Activated CD8-positive, alpha-beta T cell treated with anti-CD3 and anti-CD28 coated beads for 36 hours (primary cell): ENCODE measurements at places on chromosomes 12 and 14.

- DNase-seq = no peak
- no peak overlapping the region for H3K27ac ChIP-seq
- peaks cover 1% of the 10 kb centered on the region for H3K27me3 ChIP-seq
- no peaks in the 10 kb centered on the region for H3K36me3 ChIP-seq
These were observed 1475.8 kb upstream of the TMEM132C start for GRCh38 chr12:126791122-126791521.

- DNase-seq = no peak
- peaks cover 2% of the 10 kb centered on the region for H3K4me1 ChIP-seq
- H3K27ac ChIP-seq = no peak overlapping the region
These were observed 106.4 kb downstream of the VRK1 start for GRCh38 chr14:96903444-96904023.

DNA sequence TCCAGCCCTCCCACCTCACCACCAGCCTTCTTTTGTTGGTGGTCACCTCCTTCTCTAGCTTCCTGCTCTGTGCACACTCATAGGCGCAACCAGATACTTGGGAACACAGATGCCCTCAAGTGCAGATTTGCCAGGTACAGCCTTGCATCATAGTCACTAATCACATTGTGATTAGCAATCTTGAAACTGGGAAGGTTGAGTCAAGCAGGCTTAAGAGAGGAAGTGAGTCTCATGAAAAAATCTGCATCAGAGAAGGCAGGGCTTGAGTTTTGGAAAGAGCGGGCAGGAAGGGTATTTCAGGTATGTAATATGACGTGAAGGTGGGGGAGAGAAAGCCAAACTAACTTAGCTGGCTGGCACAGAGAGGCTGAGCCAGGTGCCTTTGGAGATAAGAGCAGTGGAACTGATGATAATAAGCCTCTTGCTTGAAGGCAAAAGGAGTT is 2.7 kb upstream of the RABGGTA start:
- peak overlapping the region; percentile 36 for H3K4me3 ChIP-seq
- peaks cover 18% of the 10 kb centered on the region for H3K36me3 ChIP-seq
- peaks cover 64% of the 10 kb centered on the region for H3K4me1 ChIP-seq
- peak overlapping the region; percentile 89 for H3K27ac ChIP-seq
- no peaks in the 10 kb centered on the region for H3K27me3 ChIP-seq

DNA sequence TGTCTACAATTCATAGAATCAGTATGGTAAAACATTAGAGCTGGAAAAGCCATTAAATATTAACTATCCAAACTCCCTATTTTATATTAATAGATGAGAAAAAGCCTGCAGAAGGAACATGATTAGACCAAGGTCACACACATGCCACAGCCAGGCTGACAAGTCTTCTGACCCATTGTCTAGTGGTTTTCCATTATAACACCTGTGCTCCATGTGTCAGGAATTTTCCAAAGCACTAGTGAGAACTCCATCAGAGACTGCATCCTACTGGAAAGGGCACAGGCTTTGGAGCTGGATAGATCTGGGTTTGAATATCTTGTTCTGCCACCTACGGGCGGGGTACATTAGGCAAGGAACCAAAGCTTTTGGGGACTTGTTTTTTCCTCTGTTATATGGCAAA is 325.5 kb downstream of the RAD51B start:
- H3K4me3 ChIP-seq = no peak overlapping the region
- H3K27me3 ChIP-seq = no peaks in the 10 kb centered on the region
- no peak overlapping the region for H3K27ac ChIP-seq
- DNase-seq = no peak
- H3K36me3 ChIP-seq = peaks cover 7% of the 10 kb centered on the region

- no peak overlapping the region for H3K4me3 ChIP-seq
- H3K27ac ChIP-seq = no peak overlapping the region
- no peaks in the 10 kb centered on the region for H3K36me3 ChIP-seq
- no peaks in the 10 kb centered on the region for H3K4me1 ChIP-seq
- peaks cover 7% of the 10 kb centered on the region for H3K27me3 ChIP-seq
- DNase-seq = no peak
These were observed 290.8 kb downstream of the APAF1 start for GRCh38 chr12:98935847-98936246.

GRCh38 chr12:10779103-10779502 is 23.3 kb downstream of the TAS2R7 start:
- H3K27ac ChIP-seq = no peak overlapping the region
- H3K36me3 ChIP-seq = no peaks in the 10 kb centered on the region
- peaks cover 10% of the 10 kb centered on the region for H3K27me3 ChIP-seq
- no peak for DNase-seq

- DNase-seq = no peak
- peak overlapping the region; percentile 92 for H3K27ac ChIP-seq
- no peaks in the 10 kb centered on the region for H3K27me3 ChIP-seq
- no peak overlapping the region for H3K4me3 ChIP-seq
- peaks cover 33% of the 10 kb centered on the region for H3K36me3 ChIP-seq
These were observed 24.0 kb downstream of the CLECL1 start for GRCh38 chr12:9708853-9709252.

GRCh38 chr14:102571478-102572042 is 20.9 kb upstream of the RCOR1 start:
- no peak overlapping the region for H3K27ac ChIP-seq
- peaks cover 19% of the 10 kb centered on the region for H3K4me1 ChIP-seq
- H3K36me3 ChIP-seq = no peaks in the 10 kb centered on the region
- no peaks in the 10 kb centered on the region for H3K27me3 ChIP-seq
- DNase-seq = no peak

- DNase-seq = no peak
- peak overlapping the region; percentile 85 for H3K27ac ChIP-seq
- no peaks in the 10 kb centered on the region for H3K27me3 ChIP-seq
- peak overlapping the region; percentile 50 for H3K4me3 ChIP-seq
These were observed 20.0 kb upstream of the PCNX1 start for GRCh38 chr14:70887207-70887681.

DNA sequence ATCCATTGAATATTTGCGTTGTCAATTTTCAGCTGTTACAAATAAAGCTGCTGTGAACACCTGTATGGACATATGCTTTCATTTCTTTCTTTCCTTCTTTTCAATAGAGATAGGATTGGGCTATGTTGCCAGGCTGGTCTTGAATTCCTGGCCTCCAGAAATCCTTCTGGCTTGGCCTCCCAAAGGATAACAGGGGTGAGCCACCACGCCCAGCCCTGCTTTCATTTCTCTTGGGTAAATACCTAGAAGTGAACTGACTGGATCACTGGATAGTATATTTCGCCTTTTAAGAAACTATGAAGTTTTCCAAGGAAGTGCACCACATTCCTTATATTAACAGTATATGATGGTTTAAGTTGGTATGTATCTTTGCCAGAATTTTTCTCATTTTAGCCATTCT is 32.3 kb upstream of the EAPP start:
- H3K27ac ChIP-seq = no peak overlapping the region
- H3K4me1 ChIP-seq = no peaks in the 10 kb centered on the region
- H3K36me3 ChIP-seq = peaks cover 11% of the 10 kb centered on the region
- DNase-seq = no peak
- no peaks in the 10 kb centered on the region for H3K27me3 ChIP-seq

- H3K4me3 ChIP-seq = no peak overlapping the region
- H3K27ac ChIP-seq = no peak overlapping the region
- no peak for DNase-seq
- no peaks in the 10 kb centered on the region for H3K27me3 ChIP-seq
- H3K4me1 ChIP-seq = peaks cover 2% of the 10 kb centered on the region
These were observed 8.8 kb downstream of the SPTSSA start for GRCh38 chr14:34453226-34453625.

- H3K27me3 ChIP-seq = no peaks in the 10 kb centered on the region
- peaks cover 48% of the 10 kb centered on the region for H3K4me1 ChIP-seq
- no peak overlapping the region for H3K4me3 ChIP-seq
- no peaks in the 10 kb centered on the region for H3K36me3 ChIP-seq
These were observed 236.1 kb upstream of the PLEKHG7 start for GRCh38 chr12:92466391-92467305.

- H3K27me3 ChIP-seq = no peaks in the 10 kb centered on the region
- no peaks in the 10 kb centered on the region for H3K36me3 ChIP-seq
- H3K27ac ChIP-seq = no peak overlapping the region
- H3K4me1 ChIP-seq = no peaks in the 10 kb centered on the region
- H3K4me3 ChIP-seq = no peak overlapping the region
These were observed 83.4 kb downstream of the CNTN1 start for GRCh38 chr12:40775661-40776060.
